ENCODE measurements at places on chromosomes 3 and 15.

GRCh38 chr3:151841801-151842200 lies 27.9 kb downstream of the AADAC start:
- DNase-seq = no peak

DNA sequence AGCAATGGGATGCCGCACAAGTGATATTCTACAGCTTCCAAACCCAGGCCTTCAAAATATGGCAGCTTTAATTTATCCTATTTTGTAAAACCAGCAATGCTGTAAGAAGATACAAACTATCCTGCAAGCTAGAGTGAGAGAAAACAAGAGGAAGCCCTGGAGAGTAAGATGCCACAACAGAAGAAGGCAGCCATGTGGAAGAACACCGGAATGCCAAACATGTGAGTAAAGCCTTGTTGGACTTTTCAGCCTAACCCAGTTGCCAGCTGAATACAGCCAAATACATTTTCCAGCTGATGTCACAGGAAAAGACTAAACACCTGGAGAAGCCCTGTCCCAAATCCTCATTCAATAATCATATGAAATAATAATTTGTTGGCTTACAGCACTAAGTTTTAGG lies 1115.1 kb upstream of the CADM2 start:
- DNase-seq = no peak

DNA sequence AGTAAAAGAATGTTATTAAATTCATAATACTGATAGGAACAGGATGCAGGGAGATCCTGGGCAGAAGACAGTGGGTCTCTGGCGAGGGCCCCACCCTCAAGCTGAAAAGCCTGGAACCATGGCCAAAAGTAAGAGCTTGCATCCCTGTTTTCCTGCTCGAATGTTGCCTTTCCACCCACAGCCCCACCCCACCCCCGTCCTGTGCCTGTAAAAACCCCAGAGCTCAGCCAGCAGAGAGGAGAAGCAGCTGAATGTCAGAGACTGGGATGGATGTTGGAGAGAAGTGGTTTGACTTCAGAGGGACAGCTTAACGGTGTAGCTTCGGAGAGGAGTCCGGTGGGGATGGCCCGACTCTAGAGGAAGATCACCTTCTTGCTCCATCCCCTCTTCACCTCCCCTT lies 207.9 kb downstream of the ROBO2 start:
- no peak for DNase-seq

DNA sequence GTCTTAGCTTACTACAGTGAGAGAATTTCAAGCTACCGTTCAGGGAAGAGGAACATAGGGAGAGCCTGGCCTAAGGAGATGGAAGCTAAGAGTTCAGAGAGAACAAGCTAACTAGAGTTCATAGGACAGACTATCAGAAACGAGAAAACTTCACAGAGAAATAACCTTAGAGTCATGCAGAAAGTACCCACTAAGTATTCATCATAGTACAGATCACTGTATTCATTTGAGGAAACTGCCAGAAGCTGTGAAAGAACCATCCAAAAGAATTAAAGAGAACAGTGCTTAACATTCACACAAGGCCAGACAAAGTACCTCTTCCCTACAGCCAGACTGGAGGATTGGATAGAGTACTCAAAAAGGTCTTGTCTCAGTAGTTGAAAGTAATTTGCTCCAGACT lies 15.2 kb upstream of the GBE1 start:
- no peak for DNase-seq

DNA sequence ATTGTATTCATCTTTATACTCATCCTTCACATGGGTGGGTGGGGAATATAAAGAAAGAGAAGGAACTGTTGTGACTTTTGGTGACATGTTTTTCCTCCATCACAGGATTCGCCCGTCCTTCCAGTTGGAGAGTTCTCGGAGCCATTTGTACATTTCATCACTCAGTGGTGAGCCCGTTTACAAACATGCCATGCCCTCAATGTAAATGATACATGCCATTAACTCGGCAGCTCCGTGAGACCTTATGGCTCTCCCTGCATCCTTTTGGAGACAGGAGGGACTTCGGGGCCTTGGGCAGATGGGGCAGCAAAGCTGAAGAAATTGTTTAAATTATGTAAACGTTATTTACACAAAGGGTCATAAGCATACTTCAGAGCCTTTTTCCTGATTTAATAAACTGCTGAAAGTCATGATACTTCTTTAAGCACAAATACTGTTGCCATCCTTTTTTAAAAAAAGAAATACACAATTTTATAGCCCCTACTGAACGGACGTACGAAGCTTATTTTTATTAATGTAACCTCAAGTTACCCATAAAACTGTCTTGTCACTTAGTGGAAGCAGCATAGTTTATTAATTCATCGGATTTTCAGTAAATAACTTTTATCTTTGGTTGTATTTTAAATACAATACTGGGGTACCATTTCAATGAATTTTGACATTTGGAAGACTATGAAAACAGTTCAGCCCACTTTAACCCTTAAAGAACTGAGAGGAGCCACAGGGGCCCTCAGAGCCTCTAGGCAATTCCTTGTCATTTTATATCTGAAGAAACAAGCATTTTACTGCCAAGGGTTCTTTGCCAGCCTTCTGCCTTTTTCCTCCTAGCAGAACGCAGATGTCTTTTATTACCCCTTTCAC lies 55.6 kb upstream of the SKOR1 start:
- DNase-seq = no peak

DNA sequence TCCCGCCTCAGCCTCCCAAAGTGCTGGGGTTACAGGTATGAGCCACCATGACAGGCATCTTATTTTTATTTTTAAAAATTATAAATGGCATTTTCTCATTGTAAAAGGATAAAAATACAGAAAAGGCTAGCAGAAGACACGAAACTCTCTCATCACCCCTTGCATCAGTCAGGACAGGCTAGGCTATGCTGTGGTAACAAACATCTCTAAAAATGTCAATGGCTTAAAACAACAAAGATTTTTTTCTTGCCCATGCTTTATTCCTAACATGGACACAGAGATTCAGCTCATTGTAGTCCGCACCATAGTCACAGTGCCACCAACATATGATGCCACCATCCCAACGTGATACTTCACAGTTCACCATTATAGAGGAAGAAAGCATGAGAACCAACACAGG lies 34.0 kb upstream of the SEMA4B start:
- no peak for DNase-seq

GRCh38 chr3:148082506-148083280 lies 615.0 kb upstream of the AGTR1 start:
- DNase-seq = no peak

Measured in stomach (tissue), 19 donors.